ENCODE measurements at places on chromosomes 11 and 22.

- no peak for DNase-seq
Observed at GRCh38 chr11:23423656-23424055, 563.4 kb upstream of the CCDC179 start.

DNA sequence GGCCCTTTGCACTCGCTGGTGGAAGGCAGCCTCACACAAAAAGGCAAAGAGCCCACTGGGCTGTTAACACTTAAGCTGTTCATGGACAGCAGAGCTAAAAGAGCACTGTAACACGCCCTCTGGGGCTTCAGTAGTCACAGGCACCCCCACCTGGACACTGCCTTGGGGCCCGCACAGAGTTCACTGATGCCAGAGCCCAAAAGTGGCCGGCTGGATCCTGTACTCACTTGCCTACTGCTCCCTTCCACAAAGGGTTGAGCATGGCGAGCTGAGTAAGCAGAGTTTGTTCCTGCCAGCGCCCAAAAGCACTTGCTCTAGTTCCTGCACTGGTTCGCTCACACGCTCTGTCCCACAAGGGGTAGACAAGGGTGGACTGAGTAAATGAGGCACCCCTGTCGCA lies 78.8 kb downstream of the RELT start:
- no peak for DNase-seq

GRCh38 chr11:1012740-1013630 lies 23.5 kb downstream of the MUC6 start:
- no peak for DNase-seq

DNA sequence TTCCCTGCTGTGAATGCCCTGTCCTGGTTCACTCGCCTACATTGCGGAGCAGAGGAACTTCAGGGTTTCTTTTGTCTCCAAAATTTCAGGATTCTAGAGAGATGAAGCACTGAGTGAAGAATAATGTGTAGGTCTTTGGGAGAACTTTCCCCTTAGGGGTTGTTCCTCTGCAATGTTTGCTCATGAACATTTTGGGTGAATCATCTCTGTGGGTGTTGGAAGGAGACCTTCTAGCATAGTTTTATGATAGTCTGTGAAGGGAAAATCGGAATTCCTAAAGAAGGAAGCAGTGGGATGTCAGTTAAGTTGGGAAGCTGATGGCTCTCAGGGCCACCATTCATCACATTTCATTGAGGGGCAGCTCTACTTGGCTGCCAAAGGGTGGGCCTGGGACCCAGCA lies 64.8 kb downstream of the MIAT start:
- no peak for DNase-seq

- peak; percentile 83 for DNase-seq
Observed at GRCh38 chr22:43090130-43090789, 1.1 kb upstream of the TTLL1 start.

GRCh38 chr11:125123947-125124617 lies 12.7 kb upstream of the TMEM218 start:
- DNase-seq = peak; percentile 63

Data from CMK (cell line).